ENCODE measurements at places on chromosomes 3 and 15.

GRCh38 chr3:12999147-13000140 lies 73.8 kb downstream of the IQSEC1 start:
- DNase-seq = no peak

DNA sequence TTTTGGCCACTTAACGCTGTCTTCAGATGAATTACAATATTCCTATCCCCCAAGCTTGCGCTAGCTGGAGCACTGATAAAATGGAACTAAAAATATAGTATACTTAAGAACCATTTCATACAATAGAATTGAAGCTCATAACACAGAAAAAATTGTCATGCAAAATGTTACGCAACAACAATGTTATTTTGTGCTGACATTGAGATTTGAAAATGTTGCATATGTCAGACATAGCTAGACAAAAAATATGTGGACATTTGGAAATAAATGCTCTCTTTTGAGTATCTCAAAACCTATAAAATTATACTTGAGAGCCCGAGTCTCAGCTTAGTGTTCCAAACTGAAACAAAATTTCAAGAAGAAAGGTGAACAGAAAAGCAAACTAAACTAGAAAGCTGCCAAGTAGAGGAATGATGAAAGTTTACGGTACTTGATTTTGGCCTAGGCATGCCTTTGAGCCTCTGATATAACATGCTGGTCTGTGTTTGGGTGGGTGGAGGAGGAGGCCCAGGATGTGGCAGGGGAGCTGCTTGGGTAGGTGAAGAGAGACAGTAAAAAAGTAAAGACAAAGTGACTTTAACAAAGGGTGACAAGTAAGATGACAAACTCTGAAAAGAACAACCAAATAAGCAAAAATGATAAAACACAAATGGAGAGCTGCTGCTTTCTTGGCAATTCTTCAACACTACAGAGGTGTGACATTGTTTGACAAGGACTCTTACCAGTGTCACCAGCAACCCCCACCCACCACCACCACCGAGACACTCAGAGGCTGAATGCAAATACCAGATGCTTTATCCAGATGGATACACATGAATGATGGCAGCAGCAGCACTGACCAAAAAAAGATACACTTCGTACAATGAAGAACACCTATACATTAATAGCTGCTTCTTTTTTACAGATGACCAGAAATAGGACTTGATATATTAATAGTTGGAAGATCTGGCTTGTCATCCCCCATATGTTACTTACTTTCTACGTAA lies 129.3 kb upstream of the FEZF2 start:
- no peak for DNase-seq

GRCh38 chr3:108088697-108089096 lies 2.1 kb downstream of the CD47 start:
- peak; percentile 36 for DNase-seq

DNA sequence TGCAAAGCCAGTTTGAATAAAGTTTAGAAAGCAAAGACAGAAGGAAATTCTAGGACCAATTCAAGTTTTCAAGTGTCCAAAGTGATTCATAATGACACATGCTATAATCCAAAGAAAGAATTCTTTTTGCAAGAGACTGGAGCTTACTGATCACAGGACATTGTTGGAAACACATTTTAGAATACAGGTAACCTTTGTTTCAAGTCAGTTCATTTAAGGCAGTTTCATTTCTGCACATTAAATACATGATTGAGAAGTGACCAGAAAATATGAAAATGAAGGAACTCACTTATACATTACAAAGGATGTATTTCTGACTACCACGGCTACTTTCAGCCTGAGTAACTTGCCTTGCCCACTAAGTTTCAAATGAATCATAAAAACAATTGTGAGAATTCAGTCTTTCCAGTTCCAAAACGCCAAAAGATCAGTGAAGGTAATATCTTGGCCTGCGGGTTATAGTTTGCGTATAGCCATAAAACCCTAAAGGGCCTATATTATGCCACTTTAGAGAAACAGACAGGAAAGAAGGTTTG lies 48.7 kb downstream of the PRICKLE2 start:
- no peak for DNase-seq

DNA sequence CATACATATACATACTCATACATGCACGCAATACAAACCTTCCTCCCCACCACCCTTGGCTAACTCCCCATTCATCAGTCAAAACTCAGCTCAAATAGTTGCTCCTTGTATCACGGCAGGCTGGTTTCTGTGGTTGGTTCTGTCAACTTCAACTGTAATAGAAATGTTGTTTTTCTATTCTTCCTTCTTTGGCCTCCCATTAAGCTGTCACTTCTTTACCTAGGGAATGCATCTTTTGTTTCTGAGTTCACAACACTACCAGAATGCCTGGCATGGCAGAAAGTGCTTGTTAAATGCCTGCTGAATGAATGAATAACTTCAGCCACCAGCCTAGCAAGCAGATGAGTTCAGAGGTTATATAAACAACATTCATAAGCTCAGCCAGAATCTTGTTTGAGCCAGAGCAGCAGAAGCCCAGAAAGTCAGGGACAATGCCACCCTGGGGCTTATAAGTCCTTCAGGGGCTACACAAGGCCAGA lies 63.1 kb downstream of the B3GALNT1 start:
- DNase-seq = no peak

GRCh38 chr15:85314633-85315032 lies 65.8 kb upstream of the AKAP13 start:
- peak; percentile 20 for DNase-seq

DNA sequence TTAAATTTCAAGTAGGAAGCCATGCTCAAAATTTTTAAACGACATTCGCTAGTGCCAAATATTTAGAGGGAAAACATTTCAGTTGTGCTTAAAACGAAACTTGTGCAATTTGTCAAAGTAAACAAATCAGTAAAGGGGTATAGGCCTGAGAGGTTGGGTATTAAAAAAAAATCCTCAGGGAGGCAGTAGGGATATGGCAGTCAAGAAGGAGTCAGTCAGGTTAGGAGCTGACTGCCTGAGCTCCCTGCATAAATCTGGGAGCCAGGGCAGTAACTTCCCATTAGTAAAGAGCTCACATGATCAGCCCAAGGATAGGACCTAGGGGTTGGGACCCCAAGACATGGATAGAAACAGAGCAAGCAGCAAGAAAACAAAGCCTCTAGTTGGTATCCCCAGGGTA lies 120.7 kb upstream of the STAC start:
- DNase-seq = no peak

DNA sequence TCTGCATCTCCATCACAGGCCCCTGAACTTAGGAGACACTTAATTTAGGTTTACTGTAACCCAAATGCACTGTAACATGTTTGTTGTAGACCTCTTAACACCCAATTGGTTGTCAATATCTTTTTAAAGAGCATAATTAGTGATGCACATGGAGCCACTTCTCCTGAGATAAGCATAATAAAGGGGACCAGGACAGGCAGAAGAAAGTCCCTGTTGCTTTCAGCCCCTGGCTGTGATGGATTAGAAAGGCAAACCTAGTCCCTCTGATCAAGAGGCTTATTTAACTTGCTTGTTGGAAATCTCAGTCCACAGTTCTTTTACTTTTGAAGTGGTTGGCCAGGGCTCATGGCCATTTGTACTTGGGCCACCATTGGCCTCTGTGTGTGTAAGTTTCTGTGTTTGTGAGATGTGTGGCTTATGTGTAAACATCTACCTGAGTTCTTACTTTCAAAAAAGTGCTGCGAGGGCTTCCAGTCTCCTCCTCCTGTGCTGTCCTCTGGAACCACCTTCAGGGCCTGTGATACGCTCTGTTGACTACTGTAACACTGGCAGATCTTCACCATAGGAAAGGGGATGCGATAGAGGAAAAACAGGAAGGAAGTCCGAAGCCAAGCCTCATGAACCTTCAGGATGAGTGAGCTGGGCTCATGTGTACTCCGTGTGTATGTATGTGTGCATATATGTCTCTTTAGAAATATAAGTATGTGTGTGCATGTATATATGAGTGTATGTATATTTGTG lies 136.2 kb downstream of the EPHB1 start:
- DNase-seq = no peak

DNA sequence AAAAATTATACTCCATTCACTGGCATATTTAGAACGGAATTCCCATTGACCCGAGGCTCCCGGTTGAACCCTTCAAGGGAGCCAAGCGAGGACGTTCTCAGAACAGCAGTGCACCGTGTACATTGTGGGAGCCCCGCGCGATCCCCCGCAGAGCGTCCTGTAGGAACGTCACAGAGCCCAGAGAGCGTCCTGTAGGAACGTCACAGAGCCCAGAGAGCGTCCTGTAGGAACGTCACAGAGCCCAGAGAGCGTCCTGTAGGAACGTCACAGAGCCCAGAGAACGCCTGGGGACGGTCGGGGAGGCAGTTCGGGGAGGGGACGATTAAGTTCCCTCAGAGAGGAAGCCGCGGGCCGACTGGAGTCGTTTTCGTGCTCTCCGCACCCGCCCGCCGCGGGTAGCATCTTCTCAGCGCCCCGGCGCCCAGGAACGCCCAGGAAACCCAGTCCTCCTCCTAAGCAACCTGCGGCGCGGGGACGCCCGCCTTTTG lies 506 bp upstream of the ATP1B3 start:
- peak; percentile 75 for DNase-seq

GRCh38 chr15:27646531-27646930 lies 452.6 kb downstream of the OCA2 start:
- no peak for DNase-seq

GRCh38 chr15:70704731-70705130 lies 58.6 kb downstream of the UACA start:
- no peak for DNase-seq

DNA sequence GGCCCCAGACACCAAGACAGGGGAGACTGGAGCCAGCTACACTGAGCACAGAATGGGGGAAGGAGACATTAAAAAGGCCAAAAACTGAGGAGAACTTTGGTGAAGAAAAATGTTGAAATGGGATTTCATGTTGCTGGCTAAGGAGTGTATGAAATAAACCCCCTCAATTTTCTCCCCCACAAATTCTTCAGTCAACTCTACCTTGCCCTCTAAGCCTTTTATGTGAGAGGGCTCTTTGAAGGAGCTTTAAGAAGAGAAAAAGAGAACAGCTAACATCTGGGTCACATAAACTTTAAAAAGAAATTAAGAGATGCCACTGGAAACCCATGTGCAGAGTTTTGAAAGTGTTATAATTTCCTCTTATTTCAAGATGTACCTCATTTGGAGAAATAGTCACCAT lies 88.6 kb downstream of the ATP8B4 start:
- no peak for DNase-seq

GRCh38 chr3:155069729-155070128 lies 10.4 kb upstream of the MME start:
- DNase-seq = peak; percentile 86

GRCh38 chr3:188352196-188352927 lies 198.4 kb downstream of the LPP start:
- DNase-seq = no peak

DNA sequence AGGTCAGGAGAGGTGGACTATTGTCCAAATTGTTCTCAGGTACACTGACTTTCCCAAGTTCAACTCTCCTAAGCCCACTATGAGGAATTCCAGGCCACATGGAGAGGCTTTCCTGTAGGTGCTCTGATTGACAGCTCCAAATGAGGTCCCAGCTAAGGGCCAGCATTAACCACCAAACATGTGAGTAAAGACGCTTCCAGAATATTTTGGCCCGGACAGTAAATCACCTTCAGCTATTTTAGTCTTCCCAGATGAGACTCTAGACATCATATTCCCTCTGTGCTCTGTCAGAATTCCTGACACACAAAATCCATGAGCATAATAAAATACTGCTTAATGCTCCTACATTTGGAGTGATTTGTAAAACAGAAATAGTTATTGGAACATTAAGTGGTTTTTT lies 135.5 kb downstream of the TGFBR2 start:
- DNase-seq = no peak

GRCh38 chr3:129577925-129578786 lies 28.3 kb downstream of the PLXND1 start:
- DNase-seq = no peak

- DNase-seq = no peak
Observed at GRCh38 chr3:16841904-16842271, 42.9 kb upstream of the PLCL2 start.

GRCh38 chr15:99566157-99566897 lies 543 bp downstream of the MEF2A start:
- no peak for DNase-seq

DNA sequence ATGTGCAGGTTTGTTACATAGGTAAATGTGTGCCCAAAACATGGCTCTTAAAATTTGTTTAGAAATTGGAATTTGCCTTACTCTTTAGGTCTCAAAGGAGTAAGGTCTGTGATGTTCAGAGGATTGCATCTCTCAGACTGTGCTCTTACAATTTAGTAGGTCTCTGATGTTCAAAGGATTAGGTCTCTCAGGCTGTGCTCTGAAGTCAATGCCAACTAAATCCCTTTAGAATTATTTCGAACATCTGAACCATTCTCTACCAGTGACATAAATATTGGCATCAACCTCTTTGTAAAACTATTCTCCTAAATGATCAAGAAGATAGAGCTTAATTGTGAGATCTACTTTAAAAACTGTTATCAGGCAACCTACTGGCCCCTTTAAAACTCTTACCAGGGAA lies at the start of gene OR5K1:
OR5K1 (plus strand) TSS at position 301 of the 400 bp plus-strand sequence. CDS start 6,376 bp downstream, outside the sequence.
- DNase-seq = no peak

GRCh38 chr3:38139191-38139590 lies 730 bp downstream of the MYD88 start:
- peak; percentile 13 for DNase-seq

DNA sequence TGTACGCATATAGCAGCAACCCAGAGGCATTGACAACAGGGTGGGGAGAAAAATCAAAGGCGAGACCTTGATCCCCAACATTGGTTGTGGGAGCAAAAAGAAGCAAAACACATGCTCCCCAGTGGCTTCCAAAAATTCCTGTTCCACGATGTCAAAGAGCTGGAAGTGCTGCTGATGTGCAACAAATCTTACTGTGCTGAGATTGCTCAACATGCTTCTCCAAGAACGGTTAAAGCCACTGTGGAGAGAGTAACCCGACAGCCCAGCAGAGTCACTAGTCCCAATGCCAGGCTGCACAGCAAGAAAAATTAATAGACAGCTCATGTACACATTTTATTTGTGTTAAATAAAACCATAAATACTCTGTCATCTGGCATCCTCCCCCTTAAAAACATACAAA lies 179.9 kb upstream of the PFN2 start:
- DNase-seq = peak; percentile 22

DNA sequence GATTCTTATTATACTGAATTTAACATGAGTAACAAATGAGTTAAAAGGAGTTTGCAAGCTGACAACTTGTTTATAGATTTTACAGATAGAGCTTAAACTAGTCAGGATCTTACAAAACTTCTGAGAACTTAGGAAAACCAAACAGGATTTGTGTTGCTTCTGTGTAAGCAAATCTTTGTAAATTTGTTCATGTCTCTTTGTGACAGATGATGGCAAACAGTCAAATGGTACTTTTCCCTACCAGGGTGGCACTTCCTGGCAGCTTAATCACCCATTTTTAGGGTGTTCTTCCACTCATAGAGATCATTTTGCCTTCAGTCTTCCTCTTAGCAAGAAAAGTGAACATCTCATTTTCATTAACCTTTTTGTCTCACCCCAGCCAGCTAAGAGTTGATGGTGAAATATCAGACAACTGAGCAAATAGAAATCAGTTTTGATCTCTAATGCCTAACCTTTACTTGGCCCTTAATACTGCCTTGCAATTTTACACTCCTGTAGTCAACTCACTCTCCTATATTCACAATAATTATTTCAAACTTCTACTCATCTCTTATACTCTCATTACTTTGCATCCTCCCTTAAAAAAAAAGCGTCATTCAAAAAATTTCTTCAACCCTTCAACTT lies 23.7 kb upstream of the NECTIN3 start:
- peak; percentile 51 for DNase-seq
